Dorsolateral prefrontal cortex (tissue), 122 donors: ENCODE measurements at places on chromosomes 1 and 21.

- no peak for DNase-seq
Observed at GRCh38 chr1:3772715-3773571, at the start of gene SMIM1. Gene SMIM1, plus strand, starts transcription at chr1:3772749. Its CDS starts 2,625 bp downstream, at chr1:3775374.

GRCh38 chr1:173478094-173478674, 1.0 kb downstream of the PRDX6 start:
- DNase-seq: peak; percentile 32

DNA sequence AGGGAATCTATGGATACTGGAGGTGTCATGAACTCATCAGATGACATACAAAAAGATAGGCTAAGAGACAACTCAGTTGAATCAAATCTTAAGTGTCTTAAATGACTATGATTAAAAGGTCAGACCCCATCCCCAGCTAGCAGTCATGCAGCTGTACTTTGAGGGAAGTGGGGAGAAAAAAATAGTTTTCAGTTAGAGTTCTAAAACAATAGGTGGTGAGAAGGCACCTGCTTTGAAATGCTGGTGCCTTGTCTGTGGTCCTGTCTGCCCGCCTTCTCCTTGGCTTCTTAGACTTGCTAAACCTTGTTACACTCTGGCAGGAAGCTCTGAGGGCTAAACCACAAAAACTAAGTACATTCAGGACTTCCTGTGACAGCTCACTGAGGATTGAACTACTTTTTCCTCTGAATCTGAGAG, 15.3 kb downstream of the CD2 start:
- no peak for DNase-seq

- no peak for DNase-seq
Observed at GRCh38 chr1:232059726-232060374, 433.3 kb downstream of the DISC1 start.

DNA sequence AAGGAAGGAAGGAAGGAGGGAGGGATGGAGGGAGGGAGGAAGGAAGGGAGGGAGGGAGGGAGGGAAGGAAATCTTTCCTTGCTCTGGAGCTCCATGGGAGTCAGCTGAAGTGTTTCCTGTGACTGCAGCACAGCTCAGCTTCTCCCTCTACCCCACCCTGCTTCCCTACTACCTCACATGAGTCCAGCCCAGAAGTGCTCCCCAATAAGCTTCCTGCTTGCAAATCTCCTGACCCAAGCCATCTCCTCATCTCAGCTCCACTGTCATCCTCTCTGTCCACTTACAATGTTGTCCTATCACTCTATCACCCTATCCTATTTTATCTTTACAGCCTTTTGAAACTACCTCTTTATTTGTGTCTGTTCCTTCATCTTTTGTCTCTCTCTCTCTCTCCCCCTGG, 52.9 kb upstream of the SSBP3 start:
- DNase-seq: no peak

GRCh38 chr1:209029737-209030136, 553.8 kb upstream of the CAMK1G start:
- DNase-seq: no peak

GRCh38 chr1:200365897-200366426, 43.9 kb downstream of the ZNF281 start:
- DNase-seq: no peak

DNA sequence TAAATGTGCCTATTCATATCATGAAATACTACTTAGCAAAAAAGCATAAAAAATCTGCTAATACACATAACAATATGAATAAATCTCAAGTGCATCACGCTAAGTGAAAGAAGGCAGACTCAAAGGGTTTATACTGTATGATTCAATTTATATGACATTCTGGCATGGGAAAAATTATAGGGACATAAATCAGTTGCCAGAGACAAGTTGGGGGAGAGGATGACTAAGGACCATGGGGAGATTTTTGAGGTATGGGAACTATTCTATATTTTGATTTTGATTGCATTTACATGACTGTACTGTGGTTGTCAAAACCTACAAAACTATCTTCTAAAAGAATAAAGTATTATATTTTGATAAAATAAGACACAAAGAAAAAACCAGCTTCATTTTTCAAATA, 650.3 kb upstream of the NR5A2 start:
- no peak for DNase-seq

GRCh38 chr21:22278366-22278765, 1280.2 kb downstream of the NCAM2 start:
- DNase-seq: no peak

GRCh38 chr1:27879374-27880082, 7.2 kb downstream of the THEMIS2 start:
- DNase-seq: no peak

- no peak for DNase-seq
Observed at GRCh38 chr1:9184749-9185148, 49.8 kb upstream of the H6PD start.

DNA sequence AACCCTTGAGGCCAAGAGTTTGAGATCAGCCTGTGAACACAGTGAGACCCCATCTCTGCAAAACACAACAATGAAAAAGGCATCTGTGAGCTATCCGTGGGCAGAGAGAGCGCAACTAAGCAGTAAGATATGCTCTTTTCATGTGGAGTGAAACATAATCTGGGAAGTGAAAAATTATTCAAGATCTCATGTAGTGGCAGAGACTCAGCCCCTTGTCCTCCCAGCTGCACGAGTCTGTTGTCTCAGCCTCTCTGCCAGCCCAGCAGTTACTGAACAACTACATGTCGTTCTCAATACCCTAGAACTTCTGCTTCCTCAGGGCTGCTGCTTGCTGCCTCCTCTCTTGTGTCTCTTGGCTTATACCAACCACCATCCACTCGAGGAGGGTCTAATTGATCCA, 61.3 kb upstream of the WDR26 start:
- DNase-seq: no peak

DNA sequence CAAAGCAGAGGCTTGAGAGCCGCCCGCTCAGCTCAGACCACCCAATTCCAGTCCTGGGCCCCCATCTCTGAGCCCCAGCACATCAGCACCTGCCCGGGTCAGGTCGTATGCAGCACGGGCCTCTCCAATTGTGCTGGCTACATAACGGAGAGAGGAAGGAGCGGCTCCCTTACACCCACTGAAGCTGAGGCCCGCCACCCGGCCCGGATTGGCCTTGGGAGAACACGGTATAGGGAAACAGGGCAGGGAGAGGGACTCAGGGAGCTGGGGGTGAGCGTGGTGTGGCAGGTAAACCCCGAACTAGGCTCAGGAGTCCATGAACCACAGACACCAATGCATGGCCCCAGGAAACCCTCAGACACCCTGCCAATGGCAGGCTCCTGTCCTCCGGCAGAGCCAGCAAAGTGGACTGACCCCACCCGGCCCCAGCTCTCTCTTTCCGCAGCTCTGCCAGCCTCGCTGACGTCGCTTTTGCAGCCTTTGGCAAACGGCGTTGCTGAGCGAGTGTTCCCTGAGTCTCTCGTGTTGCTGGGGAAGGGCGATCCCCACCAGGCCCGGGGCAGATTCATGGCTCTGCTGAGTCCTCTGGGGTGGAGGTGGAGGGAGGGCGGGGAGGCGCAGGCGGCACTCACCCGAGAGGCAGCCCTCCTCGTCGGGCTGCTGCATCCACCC, 16.5 kb downstream of the MEGF6 start:
- no peak for DNase-seq

GRCh38 chr1:99758073-99758511, 8.3 kb downstream of the FRRS1 start:
- no peak for DNase-seq

DNA sequence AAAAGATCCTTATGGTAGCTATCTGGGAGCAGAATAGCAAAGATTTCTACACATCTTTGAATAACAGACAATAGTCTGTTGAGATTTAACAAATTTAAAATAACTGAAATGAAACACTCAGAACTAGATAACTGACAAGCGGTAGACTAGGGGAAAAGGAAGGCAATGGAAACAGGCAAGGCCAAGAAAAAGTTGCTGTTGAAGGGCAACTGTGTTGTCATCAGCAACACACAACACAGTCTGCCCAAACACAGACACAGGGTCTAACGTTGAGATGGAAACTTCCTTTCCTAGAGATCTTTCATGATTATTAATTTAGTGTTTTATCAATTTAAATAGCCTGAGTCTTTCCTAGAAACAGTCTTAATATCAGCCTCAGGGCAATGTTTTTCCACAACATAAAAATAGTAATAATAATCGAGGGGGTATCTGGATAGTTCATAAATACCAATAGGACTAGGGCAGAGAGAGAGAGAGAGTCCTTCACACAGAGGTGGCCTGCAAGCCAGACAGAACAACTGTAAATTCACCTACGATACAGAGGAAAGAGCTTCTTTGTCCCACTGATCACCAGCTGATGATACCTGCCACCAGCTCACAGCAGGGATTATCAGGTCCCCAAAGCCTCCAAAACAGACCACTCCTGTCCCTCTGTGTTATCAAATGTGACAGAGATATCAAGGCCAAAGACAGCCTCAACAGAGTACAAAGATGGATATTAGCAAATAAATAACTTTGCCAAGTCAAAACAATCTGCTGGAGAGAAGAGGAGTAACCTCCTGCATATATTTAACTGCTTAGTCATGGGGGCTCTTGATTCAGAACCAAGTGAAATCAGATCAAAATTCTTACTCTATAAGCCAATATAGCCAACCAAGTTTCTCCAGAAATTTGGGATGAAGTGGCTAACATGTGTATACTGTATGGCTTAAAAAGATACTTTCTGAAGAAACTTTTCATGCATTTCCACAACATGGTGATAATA, 245.3 kb downstream of the SLC45A1 start:
- no peak for DNase-seq

- no peak for DNase-seq
Observed at GRCh38 chr1:205975387-205975998, 27.7 kb downstream of the RAB7B start.

DNA sequence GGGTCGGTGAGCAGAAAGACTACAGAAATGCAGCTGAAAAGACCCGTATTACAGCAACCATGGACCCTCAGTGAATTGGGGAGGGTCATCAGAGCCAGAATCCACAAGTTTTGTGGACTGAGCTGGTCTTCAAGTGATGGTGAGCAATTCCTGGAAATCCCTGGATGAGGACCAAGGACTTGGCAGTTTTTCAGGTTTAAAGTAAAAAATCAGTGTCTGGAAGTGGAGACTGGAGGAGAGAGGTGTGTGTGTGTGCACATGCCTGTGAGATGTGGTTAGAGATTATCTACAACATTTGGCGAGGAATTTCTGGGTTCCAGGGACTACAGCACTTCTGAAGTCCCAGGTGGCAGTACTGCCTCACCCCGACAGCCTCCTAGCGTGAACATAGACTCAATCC, 56.4 kb downstream of the KIRREL1 start:
- DNase-seq: no peak

DNA sequence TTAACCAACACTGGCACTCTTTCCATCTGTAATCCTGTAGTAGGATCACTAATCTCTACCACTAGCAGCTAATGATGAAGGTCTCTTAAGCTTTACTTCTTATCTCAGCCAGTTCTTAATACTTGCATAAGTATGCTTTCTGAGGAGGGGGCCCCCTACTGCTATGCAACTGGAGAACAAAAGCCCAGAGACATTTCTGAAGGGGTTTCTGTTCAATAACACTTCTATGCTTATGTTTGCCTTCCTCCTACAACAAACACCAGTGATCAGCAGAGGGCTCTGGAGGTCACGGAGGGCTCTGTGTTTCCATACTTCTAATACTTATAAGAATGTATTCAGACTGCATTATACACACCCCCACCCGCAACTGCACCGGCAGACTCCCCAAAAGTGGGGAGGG, 215.8 kb downstream of the BARHL2 start:
- DNase-seq: no peak

GRCh38 chr1:52919723-52920483, 1.6 kb downstream of the ECHDC2 start:
- DNase-seq: no peak

GRCh38 chr1:74766579-74766978, 33.6 kb downstream of the TYW3 start:
- DNase-seq: no peak

- no peak for DNase-seq
Observed at GRCh38 chr1:200006711-200007110, 20.8 kb upstream of the NR5A2 start.

DNA sequence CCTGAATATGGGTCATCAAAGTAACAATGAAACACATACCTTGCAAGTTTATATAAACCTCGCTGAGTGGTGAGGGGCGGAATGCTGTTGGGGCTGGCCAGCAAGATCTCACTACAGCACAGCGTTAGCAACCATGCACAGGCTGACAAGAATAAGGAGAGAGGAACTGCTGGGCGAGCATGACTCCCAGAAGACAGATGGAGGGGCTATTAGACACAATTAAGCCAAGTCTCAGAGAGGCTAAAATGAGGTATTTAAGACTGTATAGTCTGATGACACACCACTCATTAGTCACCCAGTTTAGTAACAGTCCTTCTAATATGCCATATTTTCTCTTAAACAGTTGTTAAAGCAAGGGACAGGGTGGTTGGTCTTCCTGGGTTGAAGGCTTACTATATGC, 340.2 kb upstream of the NR5A2 start:
- DNase-seq: no peak
